NCI-H1105 treated with DMSO at 0.1 percent for 48 hours (cell line): ENCODE measurements at places on chromosomes 16 and 17.

GRCh38 chr17:78705071-78705470 is 77.0 kb downstream of the CYTH1 start:
- no peak for DNase-seq

DNA sequence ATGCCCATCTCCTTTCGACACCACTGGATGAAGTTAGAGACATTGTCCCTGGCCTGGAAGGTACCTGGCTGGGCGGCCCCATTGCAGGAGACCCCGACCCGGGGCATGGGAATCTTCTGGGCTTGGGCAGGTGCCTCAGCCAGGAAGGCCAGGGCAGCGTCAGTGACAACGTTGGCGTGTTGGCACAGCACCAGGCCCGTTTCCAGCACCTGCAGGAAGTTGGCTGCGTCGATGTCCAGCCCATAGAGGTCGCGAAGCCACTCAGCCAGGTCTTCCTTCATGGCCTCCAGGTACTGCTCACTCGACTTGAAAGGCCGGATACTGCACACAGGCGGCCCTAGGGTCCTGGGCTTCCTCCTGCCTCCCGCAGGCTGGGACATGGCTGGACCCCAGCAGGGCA is 568 bp downstream of the GAS2L2 start:
- DNase-seq: no peak

DNA sequence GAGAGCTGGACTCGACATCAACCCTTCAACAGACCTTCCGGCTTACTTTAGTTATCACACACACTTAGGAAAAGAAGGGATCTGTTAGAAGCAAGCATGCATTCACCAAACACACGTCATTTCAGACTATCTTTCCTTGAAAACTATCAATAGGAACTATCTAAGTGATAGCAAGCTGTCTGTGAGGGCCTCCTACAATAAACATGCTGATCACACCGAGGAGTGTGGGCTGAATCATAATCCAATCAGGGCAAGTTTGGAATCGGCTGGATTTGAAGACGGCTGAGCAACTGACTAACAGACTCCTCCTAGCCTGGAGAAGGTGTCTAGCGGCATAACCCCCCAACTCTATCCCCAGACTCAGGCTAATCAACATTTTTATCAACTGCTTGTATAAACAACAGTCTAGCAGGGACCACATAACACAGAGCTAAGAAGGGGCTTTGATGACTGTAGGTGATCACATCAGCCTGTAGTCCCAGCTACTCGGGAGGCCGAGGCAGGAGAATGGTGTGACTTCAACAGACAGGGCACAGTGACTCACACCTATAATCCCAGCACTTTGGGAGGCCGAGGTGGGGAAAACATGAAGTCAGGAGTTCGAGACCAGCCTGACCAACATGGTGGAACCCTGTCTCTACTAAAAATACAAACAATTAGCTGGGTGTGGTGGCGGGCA is 14.1 kb downstream of the NXN start:
- DNase-seq: no peak

- no peak for DNase-seq
These were observed 1.3 kb downstream of the GUCY2D start for GRCh38 chr17:8003594-8004181.

- no peak for DNase-seq
These were observed 426.3 kb downstream of the SLC39A11 start for GRCh38 chr17:72665852-72666851.

DNA sequence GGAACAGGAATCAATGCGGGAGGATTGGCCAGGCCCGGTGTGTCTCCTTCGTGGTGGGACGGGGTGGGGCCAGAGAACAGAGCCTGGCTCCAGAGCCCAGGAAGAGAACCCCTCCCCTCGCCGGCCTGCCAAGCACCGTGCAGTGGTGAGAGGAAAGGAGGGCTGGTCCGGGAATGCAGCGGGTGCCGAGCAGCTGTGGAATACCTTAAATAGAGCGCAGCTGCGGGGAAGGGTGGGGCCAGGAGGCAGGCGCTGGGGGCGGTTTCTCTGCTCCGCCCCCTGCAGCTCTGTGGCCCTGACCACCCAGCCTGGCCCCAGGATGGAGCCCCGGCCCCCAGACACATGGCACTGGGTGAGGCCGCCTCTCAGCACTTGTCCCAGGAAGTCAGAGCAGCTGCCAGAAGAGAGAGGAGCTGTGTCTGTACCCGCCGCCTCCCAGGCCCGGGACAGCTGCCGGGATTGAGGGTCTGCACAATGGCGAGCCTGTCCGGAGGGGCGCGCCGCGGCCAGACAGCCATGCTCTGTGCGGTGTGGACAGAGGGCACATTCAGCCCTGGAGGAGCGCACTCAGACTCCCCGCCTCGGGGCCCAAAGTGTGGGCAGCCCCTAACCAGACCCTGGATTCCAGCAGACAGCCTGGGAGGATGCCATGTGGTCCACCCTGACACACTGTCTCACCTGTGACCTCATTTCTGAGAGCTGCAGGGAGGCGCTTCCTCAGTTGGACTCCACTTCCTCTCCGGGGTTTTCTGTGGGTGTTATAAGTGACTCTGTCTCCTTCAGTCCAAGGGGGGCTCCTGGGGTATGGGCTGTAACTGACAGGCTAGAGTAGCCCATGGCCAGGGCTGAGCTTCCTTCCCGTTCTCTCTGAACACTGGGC is 268.8 kb downstream of the SEC14L1 start:
- DNase-seq: no peak

DNA sequence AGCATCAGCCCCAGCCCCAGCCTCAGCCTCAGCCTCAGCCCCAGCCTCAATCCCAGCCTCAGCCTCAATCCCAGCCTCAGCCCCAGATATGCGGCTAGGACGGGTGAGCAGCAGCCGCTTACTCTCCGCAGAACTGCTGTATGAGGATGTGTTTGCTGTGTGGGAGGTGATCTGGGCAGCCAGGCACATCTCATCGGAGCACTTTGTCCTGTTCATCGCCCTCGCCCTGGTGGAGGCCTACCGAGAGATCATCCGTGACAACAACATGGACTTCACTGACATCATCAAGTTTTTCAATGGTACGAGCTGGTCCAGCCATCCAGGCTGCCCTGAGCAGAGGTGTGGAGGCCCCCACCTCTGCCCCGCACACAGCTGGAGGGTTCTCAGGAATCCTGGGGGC is 22.0 kb downstream of the MNT start:
- no peak for DNase-seq

GRCh38 chr16:64841482-64841881 is 280.4 kb downstream of the CDH11 start:
- DNase-seq: no peak

GRCh38 chr17:82737967-82738877 is 2.8 kb downstream of the FN3K start:
- no peak for DNase-seq

DNA sequence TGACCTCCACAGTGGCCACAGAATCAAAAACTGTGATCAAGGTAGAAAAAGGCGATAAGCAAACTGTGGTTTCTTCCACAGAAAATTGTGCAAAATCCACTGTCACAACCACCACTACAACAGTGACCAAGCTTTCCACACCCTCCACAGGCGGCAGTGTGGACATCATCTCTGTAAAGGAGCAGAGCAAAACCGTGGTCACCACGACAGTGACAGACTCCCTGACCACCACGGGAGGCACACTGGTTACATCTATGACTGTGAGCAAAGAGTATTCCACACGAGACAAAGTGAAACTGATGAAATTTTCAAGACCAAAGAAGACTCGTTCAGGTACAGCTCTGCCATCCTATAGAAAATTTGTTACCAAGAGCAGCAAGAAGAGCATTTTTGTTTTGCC is 83.6 kb downstream of the C17orf58 start:
- no peak for DNase-seq

- peak; percentile 96 for DNase-seq
These were observed 18.0 kb downstream of the CCR7 start for GRCh38 chr17:40547079-40547784.

DNA sequence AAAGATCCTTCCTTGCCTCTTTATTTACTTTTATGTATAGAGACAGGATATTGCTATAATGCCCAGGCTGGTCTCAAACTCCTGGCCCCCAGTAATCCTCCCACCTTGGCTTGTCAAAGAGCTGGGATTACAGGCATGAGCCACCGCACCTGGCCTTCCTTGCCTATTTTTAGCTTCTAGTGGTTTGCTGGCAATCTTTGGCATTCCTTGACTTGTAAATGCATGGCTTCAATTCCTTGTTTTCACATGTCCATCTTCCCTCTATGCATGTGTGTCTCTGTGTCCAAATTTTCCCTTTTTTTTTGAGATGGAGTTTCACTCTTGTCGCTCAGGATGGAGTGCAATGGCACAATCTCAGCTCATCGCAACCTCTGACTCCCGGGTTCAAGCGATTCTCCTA is 22.5 kb downstream of the HEXIM2 start:
- no peak for DNase-seq

GRCh38 chr16:29662000-29662728 is 883 bp upstream of the SPN start:
- no peak for DNase-seq

- DNase-seq: no peak
These were observed 54.0 kb downstream of the DYNLRB2 start for GRCh38 chr16:80594756-80595155.

GRCh38 chr17:65324611-65325342 is 187.6 kb downstream of the RGS9 start:
- DNase-seq: no peak

- no peak for DNase-seq
These were observed 10.8 kb downstream of the ARSG start for GRCh38 chr17:68302066-68302564.

DNA sequence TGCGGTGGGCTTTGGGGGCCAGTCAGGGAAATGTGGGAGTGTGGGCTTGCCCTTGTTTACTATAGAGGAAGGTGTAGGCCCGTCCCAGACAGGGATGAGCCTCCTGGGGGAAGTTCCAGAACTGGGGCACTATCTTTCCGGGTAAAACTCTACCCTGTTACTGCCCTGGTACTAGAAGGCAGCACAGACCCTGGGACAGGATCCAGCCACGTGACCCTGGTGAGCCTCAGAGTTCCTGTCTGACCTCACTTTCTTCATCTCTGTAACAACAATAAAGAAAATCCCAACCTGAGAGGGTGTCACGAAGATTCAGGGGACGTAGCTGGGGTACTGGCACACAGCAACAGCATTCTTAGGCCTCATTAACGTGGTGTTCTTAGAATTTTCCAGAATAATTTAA is 239.6 kb upstream of the FOXF1 start:
- no peak for DNase-seq

- no peak for DNase-seq
These were observed 132.4 kb downstream of the MAF start for GRCh38 chr16:79468121-79468552.

DNA sequence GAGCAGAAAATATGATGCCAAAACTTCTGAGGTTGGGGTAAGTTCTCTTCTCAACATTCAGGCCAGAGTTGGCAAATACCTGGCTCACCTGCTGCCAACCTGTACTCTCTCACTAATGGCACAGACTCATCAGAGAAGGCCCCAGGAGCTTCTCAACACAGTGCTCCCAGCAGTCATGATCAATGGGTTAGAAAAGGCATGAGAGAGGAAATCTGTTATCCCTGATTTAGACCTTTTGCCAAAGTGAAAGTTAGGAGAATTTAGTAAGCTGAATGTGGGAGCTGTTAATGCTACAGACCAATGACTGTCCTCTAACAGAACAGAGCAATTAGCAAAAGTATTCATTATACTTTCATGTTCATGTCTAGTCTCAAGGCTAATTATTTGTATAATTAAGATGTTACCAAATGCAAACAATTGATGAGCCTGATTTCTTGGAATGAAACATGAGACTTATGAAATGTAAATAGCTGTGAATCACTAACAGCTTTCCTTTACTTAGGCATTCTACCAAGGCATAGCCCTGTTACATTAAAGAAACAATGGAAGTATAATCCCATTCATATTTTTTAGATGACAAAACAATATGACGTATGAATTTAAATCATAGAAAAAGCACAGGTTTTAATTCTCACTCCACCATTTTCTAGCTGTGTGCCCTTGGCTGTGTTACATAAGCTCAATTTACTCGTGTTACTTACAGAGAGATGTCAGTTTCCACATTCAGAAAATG is 68.7 kb upstream of the MARCHF10 start:
- peak; percentile 11 for DNase-seq

DNA sequence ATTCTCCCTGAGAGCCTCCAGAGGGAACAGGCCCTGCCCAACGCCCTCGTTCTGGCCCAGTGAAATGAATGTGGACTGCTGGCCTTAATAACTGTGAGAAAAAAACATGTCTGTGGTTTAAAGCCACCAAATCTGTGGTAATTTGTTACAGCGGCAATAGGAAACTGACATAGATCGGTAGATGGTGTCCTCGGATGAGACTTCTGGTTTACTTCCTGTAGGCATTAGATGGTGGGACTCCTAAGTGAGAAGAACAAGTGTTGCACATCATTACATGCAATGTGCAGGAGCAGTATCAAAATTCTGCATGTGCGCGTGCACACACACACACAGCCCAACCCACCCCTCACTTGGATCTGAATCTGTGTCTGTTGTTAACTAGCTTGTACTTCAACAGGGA is 42.0 kb downstream of the CDK5R1 start:
- no peak for DNase-seq

- DNase-seq: peak; percentile 46
These were observed 166.2 kb upstream of the RPL38 start for GRCh38 chr17:74037320-74037719.

DNA sequence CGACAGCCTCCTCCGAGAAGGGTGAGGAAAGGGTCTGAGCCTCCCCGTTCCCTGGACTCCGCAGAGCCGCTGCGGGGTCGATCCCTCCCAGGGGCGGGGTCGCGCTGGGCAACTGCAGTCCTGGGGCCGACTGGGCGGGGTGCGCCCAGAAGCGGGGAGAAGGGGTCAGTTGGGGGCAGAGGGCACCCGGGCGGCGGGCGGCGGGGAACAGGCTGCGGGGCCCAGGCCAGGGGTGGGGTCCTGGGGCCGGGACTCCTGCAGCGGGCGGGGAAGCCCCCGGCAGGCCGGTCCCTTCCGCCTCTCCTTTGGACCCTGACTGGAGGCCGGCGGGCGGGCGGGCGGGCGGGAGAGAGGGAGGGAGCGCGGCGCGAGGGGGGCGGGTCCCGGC is 352 bp downstream of the GGNBP2 start:
- peak; percentile 74 for DNase-seq

DNA sequence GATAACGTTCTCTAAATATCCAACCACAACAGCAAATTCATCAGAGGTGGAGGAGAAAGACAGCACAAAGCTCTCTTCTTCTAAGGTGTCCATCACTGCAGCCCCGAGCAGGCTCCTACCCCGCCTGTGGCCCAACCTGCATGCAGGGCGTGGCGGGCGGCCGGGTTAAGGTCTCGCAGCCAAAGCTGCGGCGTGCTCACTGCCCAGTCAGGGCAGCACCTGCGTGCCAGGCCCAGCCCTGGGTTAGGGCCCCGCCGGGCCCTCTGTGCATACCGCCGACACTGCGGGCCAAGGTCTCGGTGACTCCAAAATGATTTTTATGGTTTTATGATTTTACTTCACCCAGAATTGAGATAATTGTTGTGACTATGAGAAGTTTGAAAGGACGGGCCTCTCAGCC is 57.8 kb downstream of the FOXK2 start:
- no peak for DNase-seq
